ENCODE measurements at places on chromosomes 13 and 19. TPM values are rescaled to one million over a fixed set of nuclear protein-coding genes. Genes with fewer than 3 reads are reported as not detected.

GRCh38 chr13:64414381-64414780, 2815.8 kb downstream of the PCDH9 start:
- no peak for DNase-seq

DNA sequence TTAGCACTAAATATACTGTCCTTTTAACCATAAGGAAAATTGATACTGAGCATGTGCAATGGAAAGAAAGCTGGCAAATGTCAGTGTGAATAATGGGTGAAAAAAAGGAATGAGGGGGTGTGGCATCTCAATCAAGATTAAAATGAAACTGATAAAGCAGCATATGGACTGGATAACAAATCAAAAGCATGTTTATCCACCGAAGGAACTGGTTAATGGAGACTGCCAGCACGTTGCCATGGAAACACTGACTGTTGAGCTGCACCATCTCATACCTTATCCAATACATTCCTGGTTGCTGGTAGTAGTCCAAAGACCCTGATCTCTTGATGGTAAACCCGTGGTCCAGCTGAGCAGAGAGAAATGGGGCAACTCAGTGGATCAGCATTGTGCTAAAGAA, 311.4 kb upstream of the MAB21L1 start:
- no peak for DNase-seq

- DNase-seq, result no peak
Observed at GRCh38 chr13:38862443-38862842, 128.2 kb downstream of the STOML3 start.

DNA sequence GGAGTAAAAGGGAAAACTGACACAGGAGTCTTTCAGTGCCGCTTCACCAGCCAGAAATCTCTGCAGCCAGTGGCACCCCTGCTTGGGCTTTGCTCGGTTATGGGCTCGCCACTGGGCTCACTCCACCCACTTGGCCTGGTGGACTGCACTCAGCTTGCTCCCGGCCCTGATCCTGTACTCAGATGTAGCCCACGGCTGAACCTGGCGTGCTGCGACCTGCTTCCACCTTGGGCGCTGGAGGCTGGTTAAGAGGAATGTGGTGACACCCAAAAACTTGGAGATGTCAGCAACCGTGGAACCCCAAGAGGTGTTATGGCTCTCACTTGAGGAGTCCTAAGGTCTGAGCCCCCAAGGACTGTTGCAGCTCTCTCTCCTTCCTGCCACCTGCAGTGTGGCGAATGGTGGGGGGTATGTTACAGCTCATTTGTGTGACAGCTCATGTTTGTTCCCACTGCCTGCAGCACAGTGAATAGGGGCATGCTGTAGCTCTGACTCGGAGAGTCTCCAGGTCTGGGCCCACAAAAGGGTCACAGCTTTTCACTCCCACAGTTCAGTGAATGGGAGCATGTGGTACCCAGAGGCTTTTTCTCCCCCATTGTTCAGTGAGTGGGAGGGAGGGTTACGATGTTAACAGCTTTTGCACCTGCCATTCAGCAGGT, 1124.5 kb upstream of the ATXN8OS start:
- no peak for DNase-seq

HRC gene
- not detected for total RNA-seq

- DNase-seq, result no peak
Observed at GRCh38 chr19:49165111-49165750, 7.6 kb downstream of the TRPM4 start.

ZNF600 gene
- 0.12 TPM for total RNA-seq

All from A172 (cell line).